ENCODE measurements at places on chromosomes 5 and 9. TPM values are rescaled to one million over a fixed set of nuclear protein-coding genes. Genes with fewer than 3 reads are reported as not detected.

The EGFLAM gene
- 1.1 TPM for total RNA-seq

The CNTFR gene
- 18.0 TPM for total RNA-seq

GRCh38 chr5:78269088-78269703 lies 25.3 kb downstream of the AP3B1 start:
- H3K27me3 ChIP-seq, result no peaks in the 10 kb centered on the region
- DNase-seq, result no peak
- H3K36me3 ChIP-seq, result peaks cover 13% of the 10 kb centered on the region
- H3K4me1 ChIP-seq, result peaks cover 46% of the 10 kb centered on the region

The PCDHB11 gene
- total RNA-seq, result 0.92 TPM

DNA sequence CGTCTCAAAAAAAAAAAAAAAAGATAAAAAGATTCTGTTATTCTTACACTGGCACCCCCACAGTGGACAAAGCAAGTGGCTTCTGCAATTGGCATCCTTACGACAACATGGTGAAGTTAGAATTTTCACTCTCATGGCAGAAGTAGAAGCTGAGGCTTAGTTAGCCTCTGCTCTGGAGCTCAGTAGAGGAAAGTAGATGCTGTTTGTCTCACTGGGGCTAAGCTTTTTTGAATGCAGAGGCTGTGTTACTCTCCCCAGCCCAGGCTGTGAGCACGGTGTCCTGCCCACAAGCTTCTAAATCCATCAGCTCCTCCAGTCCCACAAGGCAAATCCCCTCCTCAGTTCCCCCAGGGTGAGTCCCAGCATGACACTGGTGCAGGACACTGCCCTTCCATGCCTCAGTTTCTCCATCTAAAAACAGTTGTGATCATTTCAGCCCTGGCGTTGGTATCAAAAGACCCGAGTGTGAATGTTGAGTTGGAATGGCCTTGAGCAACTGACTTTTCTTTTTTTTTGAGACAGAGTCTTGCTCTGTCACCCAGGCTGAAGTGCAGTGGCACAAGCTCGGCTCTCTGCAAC lies 22.6 kb upstream of the PHF19 start:
- no peak for DNase-seq
- 0 out of 2 replicates have a peak, but pooled peaks cover 3% of the 10 kb centered on the region for H3K4me1 ChIP-seq
- H3K36me3 ChIP-seq, result no peaks in the 10 kb centered on the region
- H3K27me3 ChIP-seq, result peaks cover 17% of the 10 kb centered on the region
- no peak overlapping the region for H3K4me3 ChIP-seq

DNA sequence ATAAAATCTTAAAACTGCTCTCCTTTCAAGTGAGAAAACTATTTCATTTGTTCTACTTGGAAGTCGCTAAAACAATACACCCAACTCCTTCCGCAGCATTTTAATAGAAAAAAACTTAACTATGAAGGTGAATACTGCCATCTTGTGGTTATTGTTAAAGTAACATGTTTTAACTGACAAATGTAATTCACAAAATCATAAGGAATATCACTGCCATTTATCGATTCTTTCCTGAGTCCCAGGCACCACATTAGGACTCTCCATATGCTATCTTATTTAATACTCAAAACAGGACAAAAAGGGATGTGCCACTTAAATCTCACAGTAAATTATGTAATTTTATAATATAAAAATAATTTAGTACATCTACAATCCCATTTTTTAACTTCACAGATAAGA lies 130.5 kb upstream of the ITGA1 start:
- no peak for DNase-seq
- H3K4me1 ChIP-seq, result no peaks in the 10 kb centered on the region

- DNase-seq, result no peak
- H3K27me3 ChIP-seq, result no peaks in the 10 kb centered on the region
- no peaks in the 10 kb centered on the region for H3K36me3 ChIP-seq
- H3K27ac ChIP-seq, result no peak overlapping the region
These were observed 18.2 kb upstream of the DAB2 start for GRCh38 chr5:39442991-39443390.

- H3K4me1 ChIP-seq, result peaks cover 87% of the 10 kb centered on the region
- H3K27ac ChIP-seq, result peak overlapping the region; percentile 43
- H3K27me3 ChIP-seq, result no peaks in the 10 kb centered on the region
- DNase-seq, result no peak
- H3K4me3 ChIP-seq, result peak overlapping the region; percentile 4
These were observed 5.1 kb downstream of the ZNF462 start for GRCh38 chr9:106868087-106868486.

DNA sequence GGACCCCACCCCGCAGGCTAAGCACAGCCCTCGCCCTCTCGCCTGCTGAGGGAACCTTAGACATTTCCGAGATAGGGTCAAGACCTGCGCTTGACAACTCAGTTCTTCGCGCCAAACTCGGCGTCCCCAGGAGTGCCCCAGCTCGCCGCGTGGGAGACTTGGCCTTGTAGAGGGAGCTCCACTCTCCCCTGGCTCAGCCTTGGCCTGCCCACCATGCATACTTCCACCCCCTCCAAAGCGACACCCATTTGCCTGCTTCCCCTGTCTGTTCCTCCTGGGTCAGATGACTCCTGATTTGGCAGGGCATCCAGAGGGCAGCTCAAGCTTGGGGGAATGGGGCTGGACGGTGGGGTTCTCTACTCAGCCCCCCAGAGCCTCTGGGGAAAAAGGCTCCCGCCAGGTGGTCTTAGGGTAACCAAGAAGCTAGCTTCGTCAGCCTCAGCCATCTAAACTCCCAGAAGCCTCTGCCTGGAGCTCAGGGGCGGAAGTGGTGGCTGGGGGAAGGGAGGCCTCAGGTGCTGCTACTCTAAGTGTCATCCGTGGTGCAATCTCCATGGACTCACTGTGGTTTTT lies 560 bp downstream of the DOCK2 start:
- H3K36me3 ChIP-seq, result peaks cover 17% of the 10 kb centered on the region
- H3K4me1 ChIP-seq, result peaks cover 23% of the 10 kb centered on the region
- DNase-seq, result no peak
- H3K27ac ChIP-seq, result no peak overlapping the region
- peaks cover 30% of the 10 kb centered on the region for H3K27me3 ChIP-seq
- peak overlapping the region; percentile 59 for H3K4me3 ChIP-seq

DNA sequence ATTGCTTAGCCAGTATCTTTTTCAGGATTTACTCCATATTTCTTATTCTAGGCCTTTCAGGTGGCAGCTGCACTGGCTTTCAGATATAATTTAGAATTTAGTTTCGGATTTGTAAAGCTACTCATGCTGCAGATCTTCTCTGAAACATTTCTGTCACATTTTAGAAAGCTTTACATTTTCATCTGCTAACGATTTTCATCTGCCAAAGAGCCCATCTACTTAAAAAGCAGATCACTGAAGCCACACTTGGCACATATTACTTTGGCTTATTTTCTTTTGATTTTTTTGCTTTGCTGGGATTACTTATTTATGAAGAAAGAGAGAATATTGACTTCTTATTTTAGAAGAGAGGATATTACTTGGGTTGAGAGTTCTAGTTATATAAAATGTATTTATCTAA lies 98.2 kb downstream of the GHR start:
- no peaks in the 10 kb centered on the region for H3K27me3 ChIP-seq
- H3K4me1 ChIP-seq, result no peaks in the 10 kb centered on the region
- H3K4me3 ChIP-seq, result no peak overlapping the region
- H3K36me3 ChIP-seq, result peaks cover 15% of the 10 kb centered on the region

DNA sequence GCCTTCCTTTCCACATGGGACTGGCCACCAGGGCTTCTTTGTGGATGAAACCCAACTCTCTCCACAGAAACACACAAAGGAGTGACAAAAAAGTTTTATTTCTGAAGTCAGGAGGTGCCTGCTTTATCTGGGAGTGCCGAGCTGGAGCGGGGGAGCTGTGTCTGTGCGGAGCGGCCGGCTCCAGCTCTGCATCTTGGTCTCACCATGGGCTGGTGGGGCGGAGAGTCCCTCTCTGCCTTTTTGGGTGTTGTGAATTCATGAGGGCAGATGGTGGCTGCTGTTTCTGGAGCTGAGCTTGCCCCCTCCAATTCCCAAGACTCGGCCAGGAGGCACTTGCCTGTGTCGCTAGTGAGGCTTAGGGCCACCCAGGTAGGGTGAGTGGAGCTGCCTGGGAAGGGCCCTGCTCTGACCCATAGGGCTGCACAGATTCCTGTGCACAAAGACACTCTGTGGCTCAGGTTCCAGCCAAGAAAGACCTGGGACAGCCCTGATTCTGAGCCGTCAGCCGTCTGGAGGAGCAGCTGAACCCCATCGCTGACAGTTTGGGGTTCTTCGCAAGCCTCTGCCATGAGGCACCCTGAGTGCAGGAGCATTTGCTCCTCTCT lies 1.4 kb downstream of the DBH start:
- no peak for DNase-seq
- no peaks in the 10 kb centered on the region for H3K27me3 ChIP-seq
- H3K27ac ChIP-seq, result no peak overlapping the region
- peaks cover 37% of the 10 kb centered on the region for H3K4me1 ChIP-seq

The SLC30A5 gene
- total RNA-seq, result 37.4 TPM

DNA sequence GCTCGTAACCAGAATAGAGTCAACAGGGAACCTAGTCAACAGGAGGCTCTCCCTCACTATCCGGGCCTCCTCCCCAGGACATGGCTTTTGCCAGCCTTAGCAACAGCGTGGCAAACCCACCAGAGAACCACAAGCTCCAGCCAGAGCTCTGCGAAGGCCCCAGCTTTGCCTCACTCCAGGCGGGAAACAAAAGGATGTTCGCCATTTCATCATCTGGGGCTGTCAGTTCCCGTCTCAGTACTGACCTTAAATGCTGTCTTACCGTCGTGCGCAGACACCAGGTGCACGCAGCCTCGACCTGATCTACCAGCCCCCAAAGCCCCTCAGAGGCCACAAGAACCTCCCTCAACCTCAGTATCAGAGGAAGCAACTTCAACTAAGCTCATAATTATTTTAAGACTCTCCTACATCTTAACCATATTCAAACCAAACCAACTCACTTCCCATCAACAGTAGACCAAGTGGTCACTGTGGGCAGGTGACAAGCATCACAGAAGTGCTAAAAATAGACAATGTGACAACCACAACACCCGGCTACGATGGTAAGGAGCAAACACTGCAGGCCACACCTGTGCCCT lies 71.4 kb downstream of the SEMA4D start:
- peaks cover 7% of the 10 kb centered on the region for H3K36me3 ChIP-seq
- H3K4me1 ChIP-seq, result peaks cover 34% of the 10 kb centered on the region
- no peak overlapping the region for H3K4me3 ChIP-seq
- peak overlapping the region; percentile 12 for H3K27ac ChIP-seq

- H3K4me3 ChIP-seq, result no peak overlapping the region
- H3K36me3 ChIP-seq, result no peaks in the 10 kb centered on the region
These were observed 226.9 kb downstream of the MAN2A1 start for GRCh38 chr5:109916481-109917153.

- no peaks in the 10 kb centered on the region for H3K36me3 ChIP-seq
- no peak for DNase-seq
- peaks cover 22% of the 10 kb centered on the region for H3K4me1 ChIP-seq
These were observed 162.8 kb downstream of the TLE1 start for GRCh38 chr9:81526587-81526986.

The NEURL1B gene
- 9.8 TPM for total RNA-seq

GRCh38 chr9:136902259-136902821 lies 16.0 kb downstream of the TRAF2 start:
- H3K27me3 ChIP-seq, result no peaks in the 10 kb centered on the region
- H3K36me3 ChIP-seq, result peaks cover 39% of the 10 kb centered on the region
- H3K4me3 ChIP-seq, result no peak overlapping the region

DNA sequence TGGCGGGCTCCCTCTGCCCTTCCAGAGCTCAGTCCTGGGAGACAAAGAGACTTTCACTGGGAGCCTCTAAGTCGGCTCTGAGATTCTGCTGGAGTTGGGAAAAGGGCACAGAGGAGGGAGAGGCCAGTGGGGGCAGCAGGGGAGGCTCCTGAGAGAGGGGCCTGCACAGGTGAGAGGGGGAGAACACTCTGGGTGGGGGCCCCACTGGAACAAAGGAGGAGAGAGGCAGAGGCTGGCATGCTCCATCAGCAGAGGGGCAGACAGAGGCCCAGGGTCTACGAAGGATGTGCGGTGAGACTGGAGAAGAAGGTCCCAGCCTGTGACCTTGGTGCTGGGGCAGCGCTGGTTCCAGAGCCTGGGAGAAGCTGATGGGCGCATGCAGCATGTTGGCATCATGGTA lies 8.9 kb downstream of the TCF7 start:
- H3K27ac ChIP-seq, result no peak overlapping the region
- H3K36me3 ChIP-seq, result 0 out of 2 replicates have a peak, but pooled peaks cover 3% of the 10 kb centered on the region
- no peaks in the 10 kb centered on the region for H3K4me1 ChIP-seq
- DNase-seq, result no peak
- H3K27me3 ChIP-seq, result no peaks in the 10 kb centered on the region

GRCh38 chr9:123401879-123402513 lies 46.0 kb downstream of the CRB2 start:
- H3K4me1 ChIP-seq, result peaks cover 9% of the 10 kb centered on the region
- H3K36me3 ChIP-seq, result no peaks in the 10 kb centered on the region
- no peaks in the 10 kb centered on the region for H3K27me3 ChIP-seq

- 0 out of 2 replicates have a peak overlapping the region, but pooled peaks have one; percentile 51 for H3K27ac ChIP-seq
- H3K36me3 ChIP-seq, result no peaks in the 10 kb centered on the region
- DNase-seq, result no peak
- H3K4me3 ChIP-seq, result no peak overlapping the region
These were observed 25.6 kb upstream of the TRIM14 start for GRCh38 chr9:98144631-98145030.

DNA sequence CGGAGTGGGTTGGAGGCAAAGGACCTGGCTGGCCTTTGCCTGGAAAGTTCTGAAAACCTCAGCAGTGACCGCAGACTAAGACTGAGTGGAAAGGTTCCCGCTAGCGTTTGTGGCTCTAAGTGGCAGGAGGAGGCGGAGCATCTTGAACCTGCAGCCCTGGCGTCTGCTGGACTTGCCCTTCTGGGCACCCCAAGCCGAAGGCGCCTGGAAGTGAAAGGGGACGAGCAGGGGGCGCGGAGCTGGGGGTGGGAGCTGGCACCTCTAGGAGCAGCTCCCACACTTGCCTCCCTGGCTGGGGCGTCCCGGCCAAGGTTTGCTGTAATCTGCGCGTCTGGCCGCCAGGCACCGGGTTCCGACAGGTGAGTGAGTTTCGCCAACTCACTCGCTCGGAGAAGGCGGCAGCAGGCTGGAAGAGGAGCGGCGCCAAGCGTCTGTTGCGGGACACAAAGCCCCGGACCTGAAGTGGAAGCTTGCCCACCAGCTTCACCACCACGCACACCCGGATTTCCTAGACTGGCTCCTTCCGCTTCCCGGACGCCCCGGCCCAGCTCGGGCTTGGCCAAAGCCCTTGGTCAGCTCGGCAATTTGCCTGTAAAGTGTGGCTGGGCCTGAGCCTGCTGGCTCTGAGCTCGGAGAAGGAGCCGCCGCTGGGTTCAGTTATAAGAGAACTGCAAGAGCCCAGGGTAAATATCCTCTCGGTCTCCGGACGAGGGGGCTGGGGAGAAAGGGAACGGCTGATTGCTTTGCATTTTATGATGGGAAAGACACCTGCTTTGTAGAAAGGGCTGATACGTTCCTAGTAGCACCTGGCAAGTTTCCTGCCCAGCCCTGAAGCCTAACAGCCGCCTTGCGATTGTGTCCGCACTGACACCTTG lies at the start of gene GNA14:
GNA14 (minus strand) TSS at position 89 of the 875 bp plus-strand sequence. CDS start 529 bp downstream, outside the sequence.
- peaks cover 54% of the 10 kb centered on the region for H3K4me1 ChIP-seq
- no peaks in the 10 kb centered on the region for H3K36me3 ChIP-seq
- peaks cover 26% of the 10 kb centered on the region for H3K27me3 ChIP-seq
- DNase-seq, result peak; percentile 75
- peak within 1 kb of the TSS; percentile 83 for H3K4me3 ChIP-seq

- H3K4me1 ChIP-seq, result peaks cover 34% of the 10 kb centered on the region
- peak overlapping the region; percentile 84 for H3K4me3 ChIP-seq
- H3K27ac ChIP-seq, result no peak overlapping the region
- H3K27me3 ChIP-seq, result peaks cover 96% of the 10 kb centered on the region
- peaks cover 12% of the 10 kb centered on the region for H3K36me3 ChIP-seq
These were observed 47.8 kb downstream of the ANXA2R start for GRCh38 chr5:42992088-42992879.

- no peak overlapping the region for H3K27ac ChIP-seq
- DNase-seq, result no peak
- H3K36me3 ChIP-seq, result peaks cover 44% of the 10 kb centered on the region
- H3K27me3 ChIP-seq, result no peaks in the 10 kb centered on the region
- H3K4me1 ChIP-seq, result peaks cover 5% of the 10 kb centered on the region
These were observed 5.1 kb upstream of the HK3 start for GRCh38 chr5:176904276-176904675.
